ENCODE measurements at places on chromosomes 1 and 21.
A peak's percentile ranks its signal among the peaks of the same experiment; 100 is the strongest.

GRCh38 chr21:14736162-14736561 lies 190.0 kb upstream of the SAMSN1 start:
- no peak for DNase-seq

GRCh38 chr1:54094001-54094729 lies 40.8 kb downstream of the TCEANC2 start:
- no peak for DNase-seq

DNA sequence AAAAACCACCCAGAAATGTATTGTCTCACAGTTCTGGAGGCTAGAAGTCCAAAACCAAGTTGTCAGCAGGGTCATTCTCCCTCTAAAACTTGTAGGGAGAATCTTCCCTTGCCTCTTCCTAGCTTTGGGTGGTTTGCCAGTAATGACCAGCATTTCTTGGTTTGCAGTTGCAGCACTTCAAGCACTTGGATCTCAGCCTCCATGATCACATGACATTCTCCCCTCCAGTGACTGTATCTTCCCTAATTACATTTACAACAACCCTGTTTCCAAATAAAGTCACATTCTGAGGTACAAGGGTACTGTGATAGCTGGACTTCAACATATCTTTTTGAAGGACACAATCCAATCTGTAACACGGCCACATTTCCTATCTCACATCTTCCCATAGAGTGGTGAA lies 37.2 kb downstream of the EVI5 start:
- no peak for DNase-seq

DNA sequence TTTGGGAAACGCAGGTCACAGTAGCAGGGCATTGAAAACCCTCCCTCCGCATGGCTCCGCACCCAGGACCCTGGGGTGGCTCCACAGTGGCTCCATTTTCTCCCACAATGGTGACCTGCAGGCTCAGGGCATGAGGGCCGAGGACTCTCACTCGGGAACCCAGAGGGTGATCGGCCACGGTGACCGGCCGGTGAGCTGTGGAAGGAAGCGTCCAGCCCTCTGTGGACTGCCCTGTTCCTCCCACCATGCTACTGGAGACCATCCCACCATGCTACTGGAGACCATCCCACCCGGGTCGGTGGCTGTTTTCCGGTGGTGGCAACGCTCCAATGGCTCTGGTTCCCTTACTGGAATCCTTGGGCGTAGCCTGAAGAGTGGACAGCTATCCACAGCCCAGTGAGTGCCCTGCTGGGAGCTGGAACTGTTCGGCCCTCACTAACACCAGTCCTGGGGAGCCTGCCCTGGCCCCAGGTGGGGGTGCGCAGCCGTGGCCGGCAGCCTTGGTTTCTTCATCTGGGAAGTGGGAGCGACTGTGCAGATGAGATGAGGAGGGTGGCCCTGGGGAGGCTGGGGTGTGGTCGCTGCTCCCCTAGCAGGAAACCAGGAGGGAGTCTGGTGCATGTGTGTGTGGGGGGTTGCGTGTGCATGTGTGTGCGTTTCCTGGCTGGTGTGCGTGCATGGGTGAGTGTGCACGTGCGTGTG lies 59.6 kb downstream of the PRDM16 start:
- no peak for DNase-seq

DNA sequence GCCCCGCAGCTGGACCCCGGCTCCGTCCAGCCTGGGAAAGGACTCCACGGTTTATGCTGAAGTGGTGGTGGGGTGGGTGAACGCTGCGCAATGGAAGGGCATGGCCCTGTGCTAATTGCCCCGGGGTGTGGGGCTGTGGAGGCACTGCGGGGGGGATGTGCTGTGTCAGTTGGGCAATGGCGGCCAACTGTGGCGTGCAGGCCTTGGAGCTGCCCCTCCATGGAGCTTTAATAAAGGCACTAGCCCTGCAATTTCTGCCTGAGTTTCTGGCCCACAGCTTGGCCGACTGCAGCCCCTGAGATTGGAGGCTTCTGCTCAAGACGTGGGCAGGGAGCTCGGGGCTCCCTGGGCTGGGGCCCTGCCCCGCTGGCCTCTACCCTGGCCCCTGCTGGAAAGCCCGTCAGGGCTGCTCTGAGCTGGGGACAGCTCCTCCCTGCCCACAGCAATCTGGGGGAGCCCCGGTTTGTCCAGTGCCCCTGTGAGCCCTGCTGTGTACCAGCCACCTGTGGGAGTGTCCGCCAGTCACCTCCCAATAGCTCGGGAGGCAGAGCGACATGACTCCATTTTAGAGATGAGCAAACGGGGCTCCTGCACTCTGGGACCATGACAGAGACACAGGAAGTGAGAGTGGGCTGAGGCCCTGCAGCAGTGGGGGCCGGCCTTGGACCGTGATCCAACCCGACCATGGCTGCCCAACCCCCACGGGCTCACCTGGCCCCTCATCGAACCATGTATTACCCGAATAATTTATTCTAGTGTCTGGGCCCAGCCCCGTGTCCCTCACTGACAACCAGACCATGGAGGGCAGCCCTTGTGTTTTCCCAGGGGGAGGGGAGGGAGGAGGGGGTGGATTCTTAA lies 8.7 kb upstream of the TNFRSF14 start:
- no peak for DNase-seq

GRCh38 chr1:227357171-227357926 lies 39.1 kb upstream of the CDC42BPA start:
- DNase-seq, result no peak

DNA sequence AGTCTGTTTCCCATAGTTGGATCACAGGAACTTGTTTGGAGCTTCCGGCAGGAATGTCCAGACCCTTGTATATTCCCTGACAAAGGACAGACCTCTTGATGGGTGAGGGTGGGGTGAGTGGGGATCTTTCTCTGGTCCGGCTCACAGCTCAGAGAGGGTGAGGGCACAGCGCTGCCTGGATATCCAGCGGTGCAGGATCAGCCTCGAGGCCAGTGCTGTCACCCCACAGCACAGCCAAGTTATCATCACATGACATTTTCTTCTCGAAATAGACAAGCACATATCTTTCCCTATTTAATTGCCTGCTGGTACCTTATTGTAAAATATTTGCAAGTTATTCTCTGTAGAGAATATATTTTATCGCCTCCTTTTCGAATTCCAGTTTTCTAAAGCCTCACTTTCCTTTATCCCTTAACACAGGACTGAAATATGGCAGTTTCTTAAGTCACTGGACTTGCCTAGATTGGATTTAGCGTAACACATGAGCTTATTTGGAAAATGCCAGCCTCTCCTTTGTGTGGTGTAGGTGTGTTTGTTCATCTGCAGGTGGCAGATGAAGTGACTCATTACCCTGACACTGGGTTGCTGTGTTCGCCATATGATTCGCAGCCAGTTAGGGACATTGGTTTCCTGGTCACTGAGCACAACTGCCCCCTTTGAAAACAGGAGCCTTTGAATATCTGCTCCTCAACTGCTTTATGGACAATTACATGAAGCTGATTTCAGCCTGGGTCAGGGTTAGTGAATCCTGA lies 21.4 kb downstream of the CLIC6 start:
- DNase-seq, result peak; percentile 75

DNA sequence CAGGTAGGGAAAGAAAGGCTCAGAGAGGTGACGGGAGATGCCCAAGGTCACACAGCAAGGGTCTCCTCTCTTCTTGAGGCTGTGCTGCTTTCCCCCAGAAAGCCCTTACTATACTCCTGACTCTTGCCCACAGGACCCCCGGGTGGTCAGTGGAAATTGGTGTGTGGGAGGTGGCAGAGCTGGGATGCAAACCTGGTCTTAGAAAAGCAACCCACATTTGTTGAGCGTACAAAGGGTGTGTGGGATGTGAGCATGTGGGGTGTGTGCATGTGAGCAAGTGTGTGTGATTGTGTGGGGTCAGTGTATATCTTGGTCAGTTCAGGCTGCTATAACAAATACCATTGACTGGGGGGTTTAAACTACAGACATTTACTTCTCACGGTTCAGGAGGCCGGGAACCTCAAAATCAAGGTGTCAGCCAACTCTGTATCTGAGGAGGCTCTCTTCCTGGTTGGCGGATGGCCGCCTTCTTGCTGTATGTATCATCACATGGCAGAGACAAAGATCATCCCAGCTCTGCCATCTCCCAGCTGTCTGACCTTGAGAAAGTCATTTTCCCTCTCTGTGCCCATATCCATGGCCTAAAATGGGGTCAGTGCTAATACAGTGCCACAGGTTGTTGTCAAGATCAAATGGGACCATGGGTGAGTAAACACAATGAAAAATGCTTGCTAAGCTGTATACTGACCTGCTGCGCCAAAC lies 268.5 kb downstream of the PTPRU start:
- DNase-seq, result no peak

DNA sequence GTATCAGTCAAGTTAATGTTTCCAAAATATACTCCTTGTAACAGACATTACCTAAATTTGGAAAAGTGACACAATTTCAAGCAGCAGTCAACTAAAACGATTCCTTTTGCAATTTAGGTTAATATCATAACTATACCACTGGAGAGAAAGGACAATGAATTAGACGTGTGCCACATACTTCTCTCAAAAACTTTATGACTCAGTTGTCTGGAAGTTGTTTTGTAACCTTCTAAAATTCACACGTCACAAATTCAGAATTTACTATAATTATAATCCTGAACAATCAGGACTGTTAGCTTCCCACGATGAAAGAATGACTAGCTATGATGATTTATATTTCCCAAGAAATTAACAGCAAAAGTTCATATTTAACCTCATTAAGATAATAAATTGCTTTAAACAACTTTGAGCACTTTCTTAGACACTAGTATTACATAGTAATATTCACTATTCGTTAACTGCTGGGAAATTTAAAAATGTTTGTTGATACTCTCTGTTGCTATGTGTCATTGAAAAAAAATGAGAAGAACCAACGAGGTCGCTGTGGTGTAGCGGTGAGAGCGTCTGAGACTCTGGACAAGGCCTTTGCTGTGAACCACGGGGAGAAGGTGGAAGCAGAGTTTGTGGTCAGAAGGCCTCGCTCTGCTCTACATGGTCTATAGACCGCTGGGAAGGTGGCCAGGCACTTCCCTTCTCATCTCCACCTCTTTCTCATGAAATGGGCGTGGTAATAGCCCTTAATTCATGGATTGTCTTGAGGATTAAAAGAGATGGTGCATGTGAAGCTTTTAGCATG lies 27.9 kb upstream of the BATF3 start:
- no peak for DNase-seq

DNA sequence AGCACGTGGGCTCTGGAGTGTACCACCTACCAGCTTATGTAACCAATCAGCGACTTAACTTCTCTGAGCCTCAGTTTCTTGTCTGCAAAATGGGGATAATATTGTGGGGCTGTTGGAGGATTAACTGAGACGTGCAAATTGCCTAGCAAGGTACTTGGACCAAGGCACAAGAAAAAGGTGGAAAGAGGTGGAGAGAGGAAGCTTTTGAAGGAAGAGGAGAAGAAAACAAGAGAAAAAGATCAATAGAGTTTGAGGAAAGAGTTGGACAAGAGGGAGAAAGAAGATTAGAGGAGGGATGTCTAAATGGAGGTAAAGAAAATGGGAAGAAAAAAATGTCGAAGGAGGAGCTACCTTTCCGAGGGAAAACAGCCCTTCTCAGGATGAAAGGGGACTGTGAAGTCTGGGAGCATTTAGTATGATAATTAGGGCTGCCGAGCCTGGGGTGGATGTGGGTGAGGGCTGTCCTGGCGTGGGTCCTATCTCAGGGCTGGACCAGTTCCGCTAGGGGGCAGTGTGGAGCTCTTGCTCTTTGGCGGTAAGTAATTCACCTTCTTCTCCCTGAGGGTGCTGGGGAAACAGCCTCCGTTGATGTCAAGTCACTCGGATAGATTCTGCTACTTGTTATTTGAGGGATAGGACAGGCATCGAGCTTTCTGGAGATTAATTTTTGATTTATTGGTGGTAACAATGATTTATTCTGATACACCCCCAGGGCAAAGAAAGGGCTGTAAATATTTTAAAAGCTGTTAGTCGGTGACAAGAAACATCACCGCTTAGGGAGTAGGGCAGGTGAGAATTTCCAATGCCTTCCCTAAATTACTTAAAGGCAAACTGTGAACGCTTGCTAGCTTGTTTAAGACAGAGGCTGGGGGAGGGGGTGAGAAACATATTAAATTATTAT lies 79.0 kb upstream of the NFASC start:
- DNase-seq, result peak; percentile 27

GRCh38 chr1:187794561-187794960 lies 965.8 kb downstream of the PLA2G4A start:
- no peak for DNase-seq

DNA sequence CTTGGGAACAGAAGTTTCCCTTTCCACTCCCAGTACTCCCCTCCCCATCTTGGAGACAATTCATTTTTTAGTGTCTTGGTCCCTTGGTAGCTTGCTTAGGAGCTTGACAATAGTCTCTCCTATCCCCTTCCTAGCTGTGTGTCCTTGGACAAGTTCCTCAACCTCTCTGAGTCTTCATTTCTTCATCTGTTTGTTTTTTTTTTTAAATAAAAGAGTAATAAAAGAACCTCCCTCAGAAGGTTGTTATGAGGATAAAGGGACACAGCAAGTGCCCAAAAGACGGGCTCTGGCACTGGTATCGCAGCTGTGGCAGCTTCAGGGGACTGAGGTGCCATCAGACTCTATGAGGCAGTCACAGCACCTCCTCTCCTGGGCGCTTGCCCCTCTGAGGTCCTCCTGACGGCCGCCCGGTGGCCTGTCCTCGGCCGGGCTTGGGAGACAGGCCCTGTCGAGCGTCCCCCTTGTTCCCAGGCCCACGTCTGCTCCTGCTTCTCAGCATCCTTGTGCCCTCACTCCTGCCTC lies 689.2 kb downstream of the MATN1 start:
- no peak for DNase-seq

GRCh38 chr1:61253059-61253735 lies 170.8 kb downstream of the NFIA start:
- DNase-seq, result no peak

GRCh38 chr1:48206371-48206770 lies 16.1 kb upstream of the SLC5A9 start:
- DNase-seq, result no peak

GRCh38 chr1:203480525-203481084 lies 5.0 kb downstream of the PRELP start:
- DNase-seq, result peak; percentile 90

DNA sequence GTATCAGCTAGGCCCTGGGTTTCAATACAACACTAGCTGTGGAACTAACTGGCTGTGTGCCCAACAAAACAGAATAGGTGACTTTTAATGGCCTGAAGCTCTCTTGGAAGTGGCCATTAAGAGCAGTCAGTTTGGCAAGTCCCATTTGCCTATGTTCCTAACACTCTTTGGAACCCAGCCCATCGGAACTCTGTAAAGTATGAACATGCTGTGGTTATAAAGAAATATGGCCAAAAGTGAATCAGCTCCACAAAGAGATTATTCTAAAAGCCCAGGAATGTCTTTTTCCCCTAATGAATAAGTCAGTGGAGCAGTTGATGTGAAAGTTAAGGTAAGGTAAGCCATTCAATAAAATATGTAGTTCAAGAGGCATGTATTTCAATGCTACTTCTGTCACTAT lies 223.7 kb upstream of the ADAMTS5 start:
- DNase-seq, result no peak

DNA sequence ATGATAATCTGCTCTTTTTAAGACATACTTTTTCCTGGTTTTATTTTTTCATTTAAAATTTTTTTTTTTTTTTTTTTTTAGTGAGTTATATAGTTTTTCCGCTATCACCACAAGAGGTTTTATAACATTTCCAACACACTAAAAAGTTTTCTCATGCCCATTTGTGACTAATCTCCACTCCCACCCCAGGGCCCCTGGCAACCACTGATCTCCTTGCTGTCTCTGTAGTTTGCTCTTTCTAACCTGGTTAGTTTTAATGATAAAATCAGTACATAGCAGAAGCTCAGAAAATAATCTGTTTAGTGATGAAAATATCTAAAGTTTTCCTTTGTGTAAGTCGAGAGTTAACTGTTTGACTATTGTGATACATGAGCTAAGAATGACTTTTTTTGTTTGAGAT lies 41.8 kb downstream of the IARS2 start:
- no peak for DNase-seq
